Omental fat pad (tissue), 4 donors: ENCODE measurements at places on chromosomes 1 and 21. TPM values are rescaled to one million over a fixed set of nuclear protein-coding genes. Genes with fewer than 3 reads are reported as not detected.

The SPRR1A gene
- total RNA-seq = not detected

The FAM3B gene
- 1.8 TPM for total RNA-seq

The WNT3A gene
- not detected for total RNA-seq

The TEX38 gene
- not detected for total RNA-seq

The CAPN9 gene
- total RNA-seq = not detected

The CFHR4 gene
- not detected for total RNA-seq

The SLC5A9 gene
- 0.47 TPM for total RNA-seq

GRCh38 chr1:243596431-243597062 is 253.5 kb downstream of the AKT3 start:
- DNase-seq = no peak

GRCh38 chr1:240092301-240093119 is 827 bp downstream of the FMN2 start:
- DNase-seq = no peak

DNA sequence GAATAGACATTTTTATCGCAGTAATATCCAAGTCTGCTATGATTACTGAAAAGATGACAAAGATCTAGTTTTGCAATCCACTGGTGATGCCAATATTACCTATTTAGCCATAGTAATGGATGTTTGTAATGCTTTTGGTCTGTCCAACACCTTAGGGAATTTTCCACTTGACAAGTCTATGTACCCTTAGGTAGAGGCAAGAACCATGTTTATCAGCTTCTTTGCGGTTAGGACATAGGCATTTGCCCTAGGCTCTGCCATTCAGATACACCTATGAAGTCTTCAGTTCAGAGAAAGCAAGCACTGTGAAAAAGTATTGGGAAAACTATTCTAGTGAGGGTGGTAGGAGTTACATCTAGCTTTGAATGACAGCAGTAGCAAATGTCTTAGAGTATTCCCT is 40.2 kb upstream of the SLC35D1 start:
- no peak for DNase-seq

DNA sequence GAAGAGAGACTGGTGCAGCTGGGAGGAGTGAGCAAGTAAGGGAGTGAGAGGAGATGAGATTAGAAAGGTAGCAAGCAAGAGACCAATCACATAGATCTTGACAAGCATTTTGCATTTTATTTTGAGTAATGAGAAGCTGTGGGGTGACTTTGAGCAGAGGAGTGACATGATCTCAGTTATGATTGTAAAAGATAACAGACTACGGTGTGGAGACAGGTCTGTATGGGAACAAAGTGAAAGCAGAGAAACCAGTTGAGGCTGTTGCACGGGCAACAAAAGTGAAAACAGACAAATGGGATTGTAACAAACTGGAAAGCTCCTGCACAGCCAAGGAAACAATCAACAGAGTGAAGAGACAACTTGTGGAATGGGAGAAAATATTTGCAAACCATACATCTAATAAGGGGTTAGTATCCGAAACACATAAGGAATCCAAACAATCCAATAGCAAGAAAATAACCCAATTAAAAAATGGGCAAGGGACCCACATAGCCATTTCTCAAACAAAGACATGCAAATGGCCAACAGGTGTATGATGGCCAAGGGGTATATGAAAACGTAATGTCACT is 68.4 kb downstream of the SNRPE start:
- no peak for DNase-seq

DNA sequence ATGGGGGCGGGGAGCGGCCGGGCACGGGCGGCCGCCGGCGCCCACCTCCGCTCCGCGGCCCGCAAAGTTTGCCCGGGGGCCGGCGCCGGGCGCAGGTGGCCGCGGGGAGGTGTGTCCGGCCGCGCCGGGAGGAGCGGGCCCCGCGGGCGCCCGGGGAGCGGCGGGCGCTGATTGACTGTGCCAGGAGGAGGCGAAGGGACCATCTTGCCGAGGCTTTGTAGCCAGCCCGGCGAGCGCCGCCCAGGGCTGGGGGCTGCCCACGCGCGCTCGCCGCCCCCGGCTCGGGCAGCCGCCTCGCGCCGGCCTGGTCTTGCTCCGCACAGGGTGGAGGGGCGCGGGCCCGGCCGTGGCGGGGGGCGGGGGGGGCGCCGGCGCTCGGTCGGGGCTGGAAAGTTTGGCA is 432 bp downstream of the EPHB2 start:
- no peak for DNase-seq

GRCh38 chr1:158509471-158510156 is 37.6 kb downstream of the OR10R2 start:
- DNase-seq = no peak

GRCh38 chr1:31752258-31752657 is 11.9 kb downstream of the ADGRB2 start:
- no peak for DNase-seq

GRCh38 chr21:44397431-44398031 is 44.1 kb downstream of the TRPM2 start:
- DNase-seq = no peak

GRCh38 chr1:14974361-14974760 is 179.2 kb upstream of the TMEM51 start:
- no peak for DNase-seq

GRCh38 chr1:178311164-178311563 is 185.6 kb downstream of the CLEC20A start:
- no peak for DNase-seq

DNA sequence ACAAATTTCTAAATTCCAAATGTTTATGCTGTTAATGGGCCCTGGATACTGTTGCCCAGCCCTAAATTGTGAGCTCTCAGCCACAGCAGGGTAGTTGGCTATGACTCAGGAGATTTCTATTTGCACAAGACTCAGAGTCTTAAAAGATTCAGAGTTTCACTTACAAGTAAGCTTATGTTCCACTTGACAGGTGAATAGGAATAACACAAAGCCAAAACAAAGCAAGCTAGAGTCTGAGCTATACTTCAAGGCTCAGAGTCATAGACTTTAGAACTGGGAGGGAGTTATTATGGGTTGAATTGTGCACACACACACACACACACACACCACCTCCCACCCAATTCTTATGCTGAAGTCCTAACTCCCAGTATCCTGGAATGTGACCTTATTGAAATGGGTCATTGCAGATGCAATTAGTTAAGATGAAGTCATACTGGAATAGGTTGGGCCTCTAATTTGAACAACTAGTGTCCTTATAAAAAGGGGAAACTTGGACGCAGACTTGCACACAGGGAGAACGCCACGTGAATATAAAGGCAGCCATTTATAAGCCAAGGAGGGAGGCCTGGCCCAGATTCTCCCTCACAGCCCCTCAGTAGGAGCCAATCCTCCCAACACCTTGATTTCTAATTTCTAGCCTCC is 30.2 kb downstream of the PRDX6 start:
- no peak for DNase-seq

DNA sequence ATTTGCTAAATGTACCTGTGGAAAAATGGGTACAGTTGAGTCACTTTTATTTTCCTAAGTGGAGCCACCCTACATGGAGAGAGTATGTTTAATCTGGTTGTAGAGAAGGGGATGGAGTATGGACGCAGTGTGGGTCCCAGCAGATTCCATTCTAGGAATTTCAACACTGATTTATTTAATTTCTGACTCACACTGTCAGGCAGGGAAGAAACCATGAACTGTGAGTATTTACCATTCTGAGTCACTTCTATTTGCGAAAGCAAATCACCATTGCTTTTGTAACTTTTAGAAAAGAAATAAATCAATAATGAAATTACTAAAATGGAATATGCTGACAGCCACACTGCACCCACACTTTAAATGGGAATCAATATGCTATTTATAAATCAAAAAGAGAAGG is 339.0 kb downstream of the DSCAM start:
- DNase-seq = no peak

- no peak for DNase-seq
These were observed 32.2 kb downstream of the AIDA start for GRCh38 chr1:222680080-222680479.

GRCh38 chr1:90579212-90579802 is 137.8 kb downstream of the BARHL2 start:
- no peak for DNase-seq

- DNase-seq = no peak
These were observed 493.8 kb upstream of the CHRM3 start for GRCh38 chr1:238892612-238893011.

- no peak for DNase-seq
These were observed 65.6 kb upstream of the DAB1 start for GRCh38 chr1:57489358-57490036.
